ENCODE measurements at places on chromosomes 7 and 10. TPM values are rescaled to one million over a fixed set of nuclear protein-coding genes. Genes with fewer than 3 reads are reported as not detected.

- no peaks in the 10 kb centered on the region for H3K27me3 ChIP-seq
- no peaks in the 10 kb centered on the region for H3K4me1 ChIP-seq
- H3K4me3 ChIP-seq: no peak overlapping the region
- no peaks in the 10 kb centered on the region for H3K36me3 ChIP-seq
- DNase-seq: no peak
These were observed 567.2 kb downstream of the SUGCT start for GRCh38 chr7:40701836-40702551.

DNA sequence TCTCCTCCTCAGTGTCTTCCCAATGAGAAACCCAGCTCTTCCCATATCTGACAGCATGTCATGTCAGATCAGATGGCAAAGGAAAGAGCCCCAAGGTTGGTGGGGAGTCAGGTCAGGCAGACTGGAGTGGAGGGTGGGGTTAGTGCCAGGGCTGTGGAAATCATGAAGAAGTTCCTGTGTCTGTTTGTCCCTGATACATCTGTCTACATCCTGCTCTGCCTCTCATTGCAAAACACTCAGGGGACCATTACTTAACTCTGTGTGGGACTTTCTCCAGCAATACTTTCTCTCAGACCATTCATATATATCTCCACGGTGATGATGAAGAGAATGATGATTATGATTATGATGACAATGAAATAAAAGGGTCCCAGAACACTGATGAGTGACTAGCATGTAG, 3.3 kb downstream of the PRRT4 start:
- H3K36me3 ChIP-seq: no peaks in the 10 kb centered on the region
- H3K4me3 ChIP-seq: no peak overlapping the region
- H3K27ac ChIP-seq: no peak overlapping the region
- H3K27me3 ChIP-seq: peaks cover 82% of the 10 kb centered on the region
- no peaks in the 10 kb centered on the region for H3K4me1 ChIP-seq

TSPAN12 gene
- 0.72 TPM for total RNA-seq

SLC39A12 gene
- total RNA-seq: not detected

DNA sequence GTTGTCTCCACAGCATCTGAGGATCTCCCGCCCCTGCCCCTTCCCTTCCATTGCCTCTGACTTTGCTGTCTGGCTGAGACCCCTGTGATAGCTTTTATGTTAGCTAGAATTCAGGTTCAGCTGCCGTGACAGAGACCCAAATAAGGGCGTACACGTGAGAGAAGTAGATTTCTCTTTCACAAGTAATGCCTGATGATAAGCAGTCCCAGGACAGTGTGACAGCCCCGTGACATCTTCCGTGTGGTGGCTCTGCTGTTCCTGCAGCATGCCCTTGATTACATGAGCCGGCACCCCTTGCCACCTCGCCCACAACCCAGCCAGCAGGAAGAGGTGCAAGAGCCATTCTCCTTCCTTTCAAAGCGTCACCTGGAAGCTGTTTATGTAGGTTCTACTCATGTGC, 130.9 kb upstream of the PODXL start:
- DNase-seq: no peak
- no peak overlapping the region for H3K4me3 ChIP-seq
- H3K27ac ChIP-seq: no peak overlapping the region
- H3K36me3 ChIP-seq: no peaks in the 10 kb centered on the region

GRCh38 chr7:151429560-151430331, 10.2 kb downstream of the CRYGN start:
- H3K4me3 ChIP-seq: no peak overlapping the region
- H3K4me1 ChIP-seq: peaks cover 36% of the 10 kb centered on the region
- H3K27me3 ChIP-seq: no peaks in the 10 kb centered on the region
- H3K36me3 ChIP-seq: no peaks in the 10 kb centered on the region
- no peak overlapping the region for H3K27ac ChIP-seq

- no peak for DNase-seq
- peaks cover 9% of the 10 kb centered on the region for H3K4me1 ChIP-seq
- no peak overlapping the region for H3K27ac ChIP-seq
- no peak overlapping the region for H3K4me3 ChIP-seq
These were observed 11.6 kb upstream of the PPIF start for GRCh38 chr10:79335470-79336235.
